ENCODE measurements at places on chromosomes 3 and 15. TPM values are rescaled to one million over a fixed set of nuclear protein-coding genes. Genes with fewer than 3 reads are reported as not detected.

Gene IL17RC
- 11.4 TPM for total RNA-seq

Gene MINAR1
- 0.72 TPM for total RNA-seq

- DNase-seq, result no peak
- no peak overlapping the region for H3K4me3 ChIP-seq
- no peak overlapping the region for H3K27ac ChIP-seq
- no peaks in the 10 kb centered on the region for H3K4me1 ChIP-seq
These were observed 124.4 kb downstream of the PDZRN3 start for GRCh38 chr3:73500321-73500720.

DNA sequence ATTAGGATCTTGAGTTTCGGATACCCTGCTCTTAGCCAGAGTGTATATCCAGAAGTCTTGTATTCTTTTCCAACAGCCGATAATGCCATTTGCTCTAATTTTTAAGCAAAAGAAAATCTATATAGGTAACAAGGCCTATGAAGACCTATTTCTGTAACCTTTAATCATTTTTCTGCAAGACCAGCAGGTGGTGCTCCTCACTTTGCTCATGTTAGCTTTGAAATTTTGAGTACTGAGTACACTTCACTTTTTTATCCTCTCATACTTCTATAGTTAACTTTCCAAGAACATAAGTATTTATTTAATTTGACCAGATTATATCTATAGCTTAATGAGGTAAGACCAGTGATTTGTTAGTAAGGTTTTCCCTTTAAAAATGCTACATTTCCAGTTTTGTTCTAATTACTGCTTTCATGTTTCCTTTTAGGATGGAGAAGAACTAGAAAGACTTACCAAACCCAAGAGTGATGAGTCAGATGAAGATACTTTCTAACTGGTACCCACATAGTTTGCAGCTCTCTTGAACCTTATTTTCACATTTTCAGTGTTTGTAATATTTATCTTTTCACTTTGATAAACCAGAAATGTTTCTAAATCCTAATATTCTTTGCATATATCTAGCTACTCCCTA, 20.5 kb downstream of the SLC35A5 start:
- H3K27ac ChIP-seq, result no peak overlapping the region
- peak; percentile 16 for DNase-seq
- H3K27me3 ChIP-seq, result no peaks in the 10 kb centered on the region

- DNase-seq, result no peak
- no peaks in the 10 kb centered on the region for H3K36me3 ChIP-seq
- no peaks in the 10 kb centered on the region for H3K27me3 ChIP-seq
- no peaks in the 10 kb centered on the region for H3K4me1 ChIP-seq
- no peak overlapping the region for H3K27ac ChIP-seq
These were observed 13.8 kb downstream of the SLC9C1 start for GRCh38 chr3:112280266-112280665.
